Hepatocyte (in vitro differentiated cells): ENCODE measurements at places on chromosomes 16 and 17.

GRCh38 chr17:67636834-67637520 is 80.8 kb upstream of the NOL11 start:
- no peak for DNase-seq
- H3K36me3 ChIP-seq, result no peaks in the 10 kb centered on the region
- no peaks in the 10 kb centered on the region for H3K27me3 ChIP-seq
- H3K4me1 ChIP-seq, result no peaks in the 10 kb centered on the region
- H3K4me3 ChIP-seq, result no peak overlapping the region
- H3K27ac ChIP-seq, result no peak overlapping the region

DNA sequence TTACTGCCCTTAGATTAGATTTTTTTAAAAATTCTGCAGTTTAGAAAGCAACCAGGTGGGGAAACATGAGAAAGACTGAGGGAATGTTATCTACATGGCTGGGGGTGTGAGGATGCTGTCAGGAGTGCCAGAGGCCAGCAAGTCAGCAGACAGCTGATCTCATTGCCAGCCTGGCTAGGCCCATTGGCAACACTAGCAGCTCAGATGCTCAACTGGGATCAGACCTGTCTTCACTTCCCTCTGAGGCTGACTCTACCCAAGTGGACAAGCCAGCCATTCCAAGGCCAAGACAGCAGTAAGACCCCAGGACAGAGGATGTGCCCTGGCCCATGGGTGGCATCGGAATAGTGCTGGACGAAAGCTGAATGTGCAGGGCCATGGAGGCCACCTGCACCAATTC is 96.2 kb downstream of the TMEM132E start:
- no peaks in the 10 kb centered on the region for H3K4me1 ChIP-seq
- no peak overlapping the region for H3K27ac ChIP-seq
- no peaks in the 10 kb centered on the region for H3K27me3 ChIP-seq
- no peaks in the 10 kb centered on the region for H3K36me3 ChIP-seq
- no peak overlapping the region for H3K4me3 ChIP-seq

DNA sequence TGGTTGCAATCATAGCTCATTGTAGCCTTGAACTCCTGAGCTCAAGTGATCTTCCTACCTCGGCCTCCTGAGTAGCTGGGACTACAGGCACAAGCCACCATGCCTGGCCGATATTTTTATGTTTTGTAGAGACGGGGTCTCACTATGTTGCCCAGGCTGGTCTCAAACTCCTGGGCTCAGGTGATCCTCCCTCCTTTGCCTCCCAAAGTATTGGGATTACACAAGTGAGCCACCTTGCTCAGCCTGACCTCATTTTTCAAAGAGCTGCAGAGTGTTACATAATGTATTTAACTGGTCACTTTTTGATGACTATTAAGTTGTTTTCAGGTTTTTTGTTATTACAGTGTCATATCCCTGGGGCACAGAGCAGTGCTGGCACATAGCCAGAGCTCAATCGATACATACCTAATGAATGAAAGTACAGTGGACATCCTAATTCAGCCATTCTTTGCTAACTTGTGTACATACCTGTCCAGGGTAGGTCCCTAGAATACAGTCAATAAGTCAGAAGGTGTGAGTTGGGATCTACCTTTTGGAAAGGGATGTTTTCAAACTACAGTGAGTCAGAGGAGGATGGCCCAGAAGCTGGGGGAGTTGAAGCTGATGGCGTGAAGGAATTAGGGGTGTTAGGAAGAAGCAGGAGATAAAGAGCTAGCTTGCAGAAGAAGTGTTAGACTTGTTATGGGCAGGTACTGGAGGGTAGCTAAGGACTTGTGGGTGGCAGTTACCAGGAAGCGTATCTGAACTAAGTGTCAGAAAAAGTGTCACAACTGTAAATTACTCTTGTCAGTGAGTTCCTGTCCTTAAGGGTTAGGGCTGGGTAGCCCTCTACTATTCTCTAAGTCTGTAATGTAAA is 20.1 kb upstream of the CYLD start:
- no peaks in the 10 kb centered on the region for H3K36me3 ChIP-seq
- H3K4me3 ChIP-seq, result no peak overlapping the region
- DNase-seq, result no peak
- no peak overlapping the region for H3K27ac ChIP-seq

- DNase-seq, result peak; percentile 88
- H3K4me3 ChIP-seq, result no peak overlapping the region
- peaks cover 8% of the 10 kb centered on the region for H3K27me3 ChIP-seq
- H3K27ac ChIP-seq, result no peak overlapping the region
- H3K36me3 ChIP-seq, result no peaks in the 10 kb centered on the region
These were observed 12.2 kb downstream of the CES2 start for GRCh38 chr16:66947302-66948065.

DNA sequence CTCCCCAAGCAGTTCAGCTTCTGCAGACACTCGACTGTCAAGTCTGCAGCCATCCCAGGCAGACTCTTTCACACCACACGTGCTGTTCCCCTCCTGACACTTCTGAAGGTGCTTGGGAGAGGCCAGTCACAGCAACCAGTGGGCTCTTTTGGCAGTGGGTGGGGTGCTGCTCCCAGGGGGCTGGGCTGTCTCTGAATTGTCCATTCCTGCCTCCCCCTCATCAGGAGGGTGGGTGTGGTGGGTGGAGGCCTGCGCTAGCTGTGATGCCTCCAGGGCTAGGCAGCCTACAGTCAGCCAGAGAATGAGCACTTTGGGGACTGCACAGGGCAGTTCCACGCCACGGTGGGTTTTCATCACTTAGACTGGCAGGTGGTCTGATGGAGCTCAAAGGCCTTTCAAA is 10.3 kb downstream of the STARD3 start:
- no peaks in the 10 kb centered on the region for H3K36me3 ChIP-seq
- no peak for DNase-seq
- peaks cover 8% of the 10 kb centered on the region for H3K4me1 ChIP-seq
- no peaks in the 10 kb centered on the region for H3K27me3 ChIP-seq

GRCh38 chr17:29731589-29731929 is 108.8 kb upstream of the CORO6 start:
- no peaks in the 10 kb centered on the region for H3K36me3 ChIP-seq
- H3K27me3 ChIP-seq, result no peaks in the 10 kb centered on the region
- no peak overlapping the region for H3K4me3 ChIP-seq
- peaks cover 13% of the 10 kb centered on the region for H3K4me1 ChIP-seq
- no peak overlapping the region for H3K27ac ChIP-seq

DNA sequence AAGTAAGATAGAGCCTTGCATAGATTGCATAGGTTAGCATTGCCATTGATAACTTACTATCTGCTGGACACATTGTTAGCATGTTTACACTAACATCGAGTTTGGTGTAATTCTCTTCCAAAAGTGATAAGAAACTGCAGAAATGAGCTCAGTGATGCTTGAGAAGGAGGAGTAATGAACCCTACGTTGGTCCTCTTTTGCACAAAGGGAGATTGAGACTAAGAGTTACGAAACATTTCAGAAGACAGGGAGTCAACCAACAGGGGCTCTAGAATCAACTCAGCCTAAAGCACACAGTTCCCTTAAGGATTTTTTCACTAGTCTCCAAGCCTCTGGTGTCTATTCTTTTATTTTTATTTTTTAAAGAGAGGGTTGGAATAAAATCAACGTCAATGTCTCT is 6.8 kb downstream of the CCL7 start:
- no peaks in the 10 kb centered on the region for H3K4me1 ChIP-seq
- H3K36me3 ChIP-seq, result no peaks in the 10 kb centered on the region
- DNase-seq, result no peak
- no peak overlapping the region for H3K4me3 ChIP-seq
- no peaks in the 10 kb centered on the region for H3K27me3 ChIP-seq

DNA sequence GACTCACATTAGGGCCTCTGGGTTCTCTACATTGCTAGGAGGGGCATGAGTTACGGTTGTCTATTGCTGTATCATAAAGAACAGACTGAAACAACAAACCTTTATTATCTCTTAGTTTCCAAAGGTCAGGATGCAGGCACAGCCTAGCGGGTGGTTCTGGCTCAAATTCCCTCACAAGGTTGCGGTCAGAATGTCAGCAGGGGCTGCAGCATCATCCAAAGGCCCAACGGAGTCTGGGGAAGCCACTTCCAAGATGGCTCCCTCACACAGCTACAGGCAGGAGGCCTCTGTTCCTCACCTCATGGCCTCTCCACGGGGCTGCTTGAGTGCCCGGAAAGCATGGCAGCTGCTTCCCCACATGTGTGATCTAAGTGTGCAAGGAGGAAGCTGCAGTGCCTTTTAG is 29.6 kb upstream of the ZFPM1 start:
- peak; percentile 35 for DNase-seq
- no peaks in the 10 kb centered on the region for H3K27me3 ChIP-seq
- no peak overlapping the region for H3K4me3 ChIP-seq
- H3K4me1 ChIP-seq, result peaks cover 7% of the 10 kb centered on the region
- no peak overlapping the region for H3K27ac ChIP-seq
- no peaks in the 10 kb centered on the region for H3K36me3 ChIP-seq

DNA sequence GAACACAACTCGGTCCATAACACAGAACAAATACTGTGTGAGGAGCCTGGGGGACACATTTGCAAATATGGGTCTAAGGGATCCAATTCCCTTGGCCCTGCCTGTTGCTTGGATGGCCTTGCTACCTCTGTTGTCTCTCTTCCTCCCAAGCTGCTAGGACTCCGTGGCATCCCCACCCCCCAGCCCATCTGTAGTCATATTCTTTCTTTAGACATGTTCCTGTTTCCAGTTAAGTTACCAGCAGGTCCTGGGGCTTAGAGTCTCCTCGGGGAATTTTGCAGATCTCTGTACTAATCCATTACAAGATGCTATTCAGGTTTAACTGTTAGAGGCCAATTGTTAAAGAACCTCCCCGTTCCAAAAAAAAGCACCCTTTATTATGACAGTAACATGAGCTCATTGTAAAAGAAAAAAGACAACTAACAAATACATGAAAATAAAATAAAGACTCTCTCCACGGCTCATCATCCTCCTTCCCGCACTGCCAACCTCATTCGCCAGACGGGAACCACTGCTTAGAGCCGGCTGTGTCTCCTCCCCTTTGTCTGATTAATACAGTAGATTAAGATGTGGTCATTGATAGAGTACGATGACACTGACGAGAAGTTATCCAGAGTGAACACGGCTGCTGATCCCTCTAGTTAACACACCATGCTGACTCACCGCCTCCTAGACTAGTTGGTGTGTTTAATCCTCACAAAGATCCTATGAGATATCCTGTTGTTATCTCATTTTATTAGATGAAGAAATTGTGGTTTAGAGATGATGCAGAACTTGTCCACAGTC is 22.2 kb downstream of the HS3ST4 start:
- no peaks in the 10 kb centered on the region for H3K36me3 ChIP-seq
- DNase-seq, result peak; percentile 6
- H3K27me3 ChIP-seq, result peaks cover 13% of the 10 kb centered on the region
- no peaks in the 10 kb centered on the region for H3K4me1 ChIP-seq
- no peak overlapping the region for H3K4me3 ChIP-seq
- H3K27ac ChIP-seq, result no peak overlapping the region

- H3K27me3 ChIP-seq, result no peaks in the 10 kb centered on the region
- no peaks in the 10 kb centered on the region for H3K36me3 ChIP-seq
- DNase-seq, result peak; percentile 33
- H3K27ac ChIP-seq, result no peak overlapping the region
These were observed 10.3 kb downstream of the KANSL1 start for GRCh38 chr17:46182961-46183360.

DNA sequence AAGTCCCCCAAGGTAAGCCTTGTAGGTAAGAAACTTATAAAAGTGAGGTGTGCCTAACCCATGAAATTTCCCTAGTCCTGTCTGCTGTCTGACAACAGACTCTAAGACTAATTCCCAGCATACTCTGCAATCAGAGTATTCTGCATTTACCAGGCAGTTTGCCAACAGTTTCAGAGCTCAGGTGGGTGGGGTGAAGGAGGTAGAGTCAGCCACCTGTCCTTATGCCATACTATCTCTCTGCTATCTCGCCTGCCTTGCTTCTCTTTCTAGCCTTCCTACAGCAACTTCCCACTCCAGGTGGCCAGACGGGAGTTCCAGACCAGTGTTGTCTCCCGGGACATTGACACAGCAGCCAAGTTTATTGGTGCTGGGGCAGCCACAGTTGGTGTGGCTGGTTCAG is 2.3 kb downstream of the ATP5MC1 start:
- no peaks in the 10 kb centered on the region for H3K27me3 ChIP-seq
- no peak overlapping the region for H3K27ac ChIP-seq
- no peak for DNase-seq
- peaks cover 15% of the 10 kb centered on the region for H3K4me1 ChIP-seq

GRCh38 chr17:68539548-68540467 is 27.6 kb downstream of the PRKAR1A start:
- H3K27me3 ChIP-seq, result no peaks in the 10 kb centered on the region
- H3K36me3 ChIP-seq, result no peaks in the 10 kb centered on the region
- H3K4me3 ChIP-seq, result no peak overlapping the region

GRCh38 chr16:57474671-57475661 is 11.3 kb downstream of the DOK4 start:
- H3K36me3 ChIP-seq, result no peaks in the 10 kb centered on the region
- peaks cover 64% of the 10 kb centered on the region for H3K4me1 ChIP-seq
- DNase-seq, result no peak
- H3K4me3 ChIP-seq, result no peak overlapping the region
- no peaks in the 10 kb centered on the region for H3K27me3 ChIP-seq

DNA sequence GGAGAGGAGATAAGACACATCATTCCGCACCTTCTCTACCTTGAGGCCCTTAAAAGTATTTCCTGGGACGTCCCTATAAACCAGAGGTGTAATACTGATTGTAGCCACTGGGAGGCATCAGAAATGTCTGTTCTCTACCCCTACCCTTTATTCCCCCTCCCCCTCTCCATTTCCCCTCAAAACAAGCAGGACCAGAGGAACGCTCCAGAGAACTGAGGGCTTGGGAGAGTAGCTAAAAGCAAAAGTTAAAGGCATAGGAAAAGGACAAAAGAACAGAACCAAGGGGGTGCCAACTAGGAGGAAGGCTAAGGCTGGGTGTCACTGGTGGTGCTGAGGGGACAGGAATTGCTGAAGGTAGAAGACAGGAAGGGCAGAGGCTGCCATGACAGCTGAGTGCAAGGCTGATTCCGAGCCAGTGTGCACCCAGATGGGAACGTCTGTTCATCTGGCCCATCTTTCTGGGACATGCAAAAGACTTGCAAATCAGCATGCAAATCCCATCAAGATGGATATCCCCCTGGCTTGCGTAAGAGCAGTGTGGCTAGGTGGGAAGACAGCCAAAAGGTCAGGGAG is 6.7 kb downstream of the CAMTA2 start:
- peaks cover 3% of the 10 kb centered on the region for H3K4me1 ChIP-seq
- H3K27ac ChIP-seq, result no peak overlapping the region

GRCh38 chr17:65655706-65656105 is 94.3 kb upstream of the AXIN2 start:
- H3K36me3 ChIP-seq, result no peaks in the 10 kb centered on the region
- DNase-seq, result no peak
- H3K4me1 ChIP-seq, result no peaks in the 10 kb centered on the region

DNA sequence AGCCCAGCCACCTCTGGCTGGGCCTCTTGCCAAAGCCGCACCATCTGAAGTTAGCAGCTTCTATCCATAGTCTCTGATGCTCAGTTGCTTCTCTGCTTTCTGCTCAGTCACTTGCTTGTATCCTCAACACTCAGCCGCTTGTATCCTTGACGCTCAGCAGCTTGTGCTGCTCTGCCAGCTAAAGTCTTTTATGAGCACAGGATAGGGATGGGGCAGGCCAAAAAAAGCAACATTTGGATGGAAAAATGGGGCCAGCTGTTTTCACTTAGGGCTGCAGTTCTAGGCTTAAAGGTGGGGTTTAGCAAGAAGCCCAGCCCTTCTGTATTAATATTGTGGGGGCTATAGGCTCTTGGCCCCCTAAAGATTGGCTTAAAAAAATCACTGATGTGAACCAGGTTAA is 739.4 kb downstream of the CDH8 start:
- H3K4me3 ChIP-seq, result no peak overlapping the region
- H3K27me3 ChIP-seq, result no peaks in the 10 kb centered on the region
- DNase-seq, result peak; percentile 5
- H3K36me3 ChIP-seq, result no peaks in the 10 kb centered on the region
- no peak overlapping the region for H3K27ac ChIP-seq

- no peaks in the 10 kb centered on the region for H3K36me3 ChIP-seq
- H3K27me3 ChIP-seq, result no peaks in the 10 kb centered on the region
- H3K4me1 ChIP-seq, result peaks cover 4% of the 10 kb centered on the region
- no peak overlapping the region for H3K27ac ChIP-seq
These were observed 146.4 kb upstream of the CIBAR2 start for GRCh38 chr16:85258629-85259028.
